ENCODE measurements at places on chromosomes 4 and X. TPM values are rescaled to one million over a fixed set of nuclear protein-coding genes. Genes with fewer than 3 reads are reported as not detected.
A peak's percentile ranks its signal among the peaks of the same experiment; 100 is the strongest.

DNA sequence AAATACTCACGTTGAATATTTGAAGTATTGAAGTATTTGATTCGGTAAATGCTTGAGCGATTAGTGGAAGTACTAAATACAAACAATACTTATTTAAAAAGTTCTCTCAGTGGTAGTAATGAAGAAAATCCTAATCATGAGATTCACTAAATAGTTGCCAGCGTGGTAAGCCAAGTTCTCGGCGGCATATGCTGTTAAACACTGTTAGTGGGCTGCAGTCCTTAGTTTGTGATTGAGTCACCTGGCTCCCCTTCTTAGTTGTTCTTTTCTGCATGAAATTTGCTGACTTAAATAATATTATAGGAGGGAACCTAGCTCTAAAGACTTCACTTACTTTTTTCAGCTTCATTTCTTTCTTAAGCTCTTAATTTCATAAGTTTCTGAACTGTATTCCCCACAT lies 51.4 kb downstream of the STIM2 start:
- H3K27ac ChIP-seq, result no peak overlapping the region
- H3K36me3 ChIP-seq, result no peaks in the 10 kb centered on the region
- H3K27me3 ChIP-seq, result no peaks in the 10 kb centered on the region
- no peak overlapping the region for H3K4me3 ChIP-seq
- no peak for DNase-seq
- H3K4me1 ChIP-seq, result peaks cover 4% of the 10 kb centered on the region

GRCh38 chr4:122577189-122577553 lies 43.7 kb downstream of the IL21 start:
- DNase-seq, result no peak
- H3K4me1 ChIP-seq, result no peaks in the 10 kb centered on the region
- H3K36me3 ChIP-seq, result no peaks in the 10 kb centered on the region
- no peak overlapping the region for H3K4me3 ChIP-seq

- H3K4me3 ChIP-seq, result no peak overlapping the region
- H3K27ac ChIP-seq, result no peak overlapping the region
- peaks cover 18% of the 10 kb centered on the region for H3K27me3 ChIP-seq
- H3K4me1 ChIP-seq, result no peaks in the 10 kb centered on the region
- no peak for DNase-seq
Observed at GRCh38 chr4:77347351-77347966, 190.5 kb downstream of the CCNG2 start.

- DNase-seq, result no peak
- H3K4me1 ChIP-seq, result peaks cover 30% of the 10 kb centered on the region
- H3K27ac ChIP-seq, result no peak overlapping the region
Observed at GRCh38 chrX:38279188-38279587, 48.1 kb downstream of the RPGR start.

DNA sequence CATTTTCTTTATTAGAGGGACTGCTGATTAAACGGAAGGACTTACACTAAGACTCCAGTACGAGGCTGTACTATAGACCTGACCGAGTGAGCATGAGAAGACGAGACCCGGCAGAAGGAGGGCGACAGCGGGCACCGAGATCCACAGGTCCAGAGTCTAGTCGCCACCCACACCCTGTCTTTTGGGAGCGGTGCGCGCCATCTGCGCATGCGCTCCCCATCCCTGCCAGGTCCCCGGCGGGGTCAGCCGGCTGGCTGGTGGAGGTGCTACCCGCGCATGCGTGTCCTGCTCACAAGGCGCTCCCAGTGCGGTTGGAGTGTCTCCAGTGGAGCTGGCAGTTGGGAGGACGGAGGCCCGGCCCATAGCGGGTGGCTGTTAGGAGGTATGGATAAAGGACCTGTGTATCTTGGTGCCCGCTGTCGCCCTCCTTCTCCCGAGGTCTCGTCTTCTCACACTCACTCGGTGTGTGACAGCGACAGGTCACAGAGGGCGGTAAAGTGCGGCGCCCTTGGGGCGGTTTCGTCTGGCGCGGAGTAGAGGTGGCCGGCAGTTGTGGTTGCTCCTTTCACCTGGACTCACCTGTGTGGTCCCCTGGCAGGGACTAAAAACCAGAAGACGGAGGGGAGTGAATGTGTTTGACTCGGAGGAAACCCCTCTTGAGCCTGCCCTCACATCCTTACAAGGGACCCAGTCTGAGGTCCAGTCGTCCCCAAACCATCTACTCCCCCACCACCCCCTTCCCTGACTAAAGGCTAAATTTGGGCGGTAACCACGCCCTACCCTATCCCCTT lies 7.6 kb upstream of the HSD17B10 start:
- peaks cover 4% of the 10 kb centered on the region for H3K27me3 ChIP-seq
- H3K36me3 ChIP-seq, result no peaks in the 10 kb centered on the region
- peaks cover 15% of the 10 kb centered on the region for H3K4me1 ChIP-seq
- H3K27ac ChIP-seq, result peak overlapping the region; percentile 52

GRCh38 chr4:146202665-146203064 lies 11.7 kb upstream of the REELD1 start:
- H3K27ac ChIP-seq, result no peak overlapping the region
- no peaks in the 10 kb centered on the region for H3K4me1 ChIP-seq
- no peak for DNase-seq
- no peak overlapping the region for H3K4me3 ChIP-seq
- H3K36me3 ChIP-seq, result peaks cover 7% of the 10 kb centered on the region
- H3K27me3 ChIP-seq, result peaks cover 3% of the 10 kb centered on the region

GRCh38 chr4:30789219-30789671 lies 69.1 kb downstream of the PCDH7 start:
- H3K4me1 ChIP-seq, result peaks cover 34% of the 10 kb centered on the region
- peak overlapping the region; percentile 69 for H3K27ac ChIP-seq
- H3K27me3 ChIP-seq, result no peaks in the 10 kb centered on the region
- peaks cover 5% of the 10 kb centered on the region for H3K36me3 ChIP-seq

DNA sequence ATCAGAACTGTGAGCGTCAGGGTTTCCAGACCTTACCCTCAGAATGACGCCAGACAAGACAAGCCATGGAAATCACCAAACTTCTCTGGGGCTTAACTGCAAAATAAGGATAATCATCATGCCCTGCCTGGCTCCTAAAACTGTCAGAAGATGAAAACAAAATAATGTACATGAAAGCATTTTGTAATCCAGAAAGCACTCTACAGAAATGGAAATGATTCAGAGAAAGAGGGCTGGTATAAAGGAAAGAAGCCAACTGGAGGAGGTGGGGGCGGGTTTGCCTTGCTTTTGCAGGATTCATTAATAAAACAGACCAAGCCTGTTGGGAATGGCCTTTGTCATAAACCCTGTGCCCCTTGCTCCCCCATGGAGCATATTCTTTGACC lies 47.3 kb downstream of the SEPSECS start:
- H3K4me3 ChIP-seq, result no peak overlapping the region
- H3K27ac ChIP-seq, result no peak overlapping the region
- DNase-seq, result no peak

GRCh38 chr4:9927341-9928007 lies 93.8 kb downstream of the SLC2A9 start:
- H3K36me3 ChIP-seq, result no peaks in the 10 kb centered on the region
- H3K27me3 ChIP-seq, result peaks cover 5% of the 10 kb centered on the region
- no peak for DNase-seq
- H3K4me1 ChIP-seq, result no peaks in the 10 kb centered on the region
- H3K27ac ChIP-seq, result no peak overlapping the region

- no peak overlapping the region for H3K4me3 ChIP-seq
- no peaks in the 10 kb centered on the region for H3K27me3 ChIP-seq
- no peaks in the 10 kb centered on the region for H3K36me3 ChIP-seq
Observed at GRCh38 chrX:106246511-106246910, 78.4 kb downstream of the PWWP3B start.

DNA sequence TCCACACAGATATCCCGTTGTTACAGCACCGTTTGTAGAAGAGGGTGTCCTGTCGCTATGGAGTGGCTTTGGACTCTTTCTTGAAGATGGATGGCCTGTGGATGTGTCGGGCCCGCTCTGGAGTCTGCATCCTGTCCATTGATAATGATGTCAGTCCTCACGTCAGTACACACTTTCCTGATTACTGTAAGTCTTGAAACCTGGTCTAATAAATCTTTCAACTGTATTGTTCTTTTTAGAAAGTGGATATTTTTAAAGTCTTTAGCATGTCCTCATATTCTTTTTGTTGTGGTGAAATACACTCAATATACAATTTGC lies 14.9 kb downstream of the MSANTD1 start:
- no peak overlapping the region for H3K27ac ChIP-seq
- DNase-seq, result no peak
- no peak overlapping the region for H3K4me3 ChIP-seq
- peaks cover 3% of the 10 kb centered on the region for H3K4me1 ChIP-seq
- no peaks in the 10 kb centered on the region for H3K36me3 ChIP-seq
- H3K27me3 ChIP-seq, result peaks cover 2% of the 10 kb centered on the region

- H3K27me3 ChIP-seq, result peaks cover 90% of the 10 kb centered on the region
- no peak overlapping the region for H3K27ac ChIP-seq
- H3K4me3 ChIP-seq, result no peak overlapping the region
- DNase-seq, result no peak
- no peaks in the 10 kb centered on the region for H3K36me3 ChIP-seq
Observed at GRCh38 chr4:41751449-41752061, 3.0 kb upstream of the PHOX2B start.

CLDN24 gene
- total RNA-seq, result not detected

REELD1 gene
- not detected for total RNA-seq

ADGRA3 gene
- total RNA-seq, result 32.2 TPM

FRMPD3 gene
- not detected for total RNA-seq

TMSB15A gene
- 6.6 TPM for total RNA-seq

TIMM17B gene
- total RNA-seq, result 45.6 TPM

NHSL2 gene
- total RNA-seq, result 7.3 TPM

KIF4A gene
- 5.9 TPM for total RNA-seq

RP2 gene
- total RNA-seq, result 15.7 TPM

ALB gene
- total RNA-seq, result not detected

DCAF8L2 gene
- total RNA-seq, result not detected

CHM gene
- total RNA-seq, result 62.2 TPM

All from osteocyte (in vitro differentiated cells).